Activated CD8-positive, alpha-beta memory T cell treated with anti-CD3 and anti-CD28 coated beads, Interleukin-2, amount 50 U/mL, for 4 hours (primary cell): ENCODE measurements at places on chromosomes 7 and 10.

DNA sequence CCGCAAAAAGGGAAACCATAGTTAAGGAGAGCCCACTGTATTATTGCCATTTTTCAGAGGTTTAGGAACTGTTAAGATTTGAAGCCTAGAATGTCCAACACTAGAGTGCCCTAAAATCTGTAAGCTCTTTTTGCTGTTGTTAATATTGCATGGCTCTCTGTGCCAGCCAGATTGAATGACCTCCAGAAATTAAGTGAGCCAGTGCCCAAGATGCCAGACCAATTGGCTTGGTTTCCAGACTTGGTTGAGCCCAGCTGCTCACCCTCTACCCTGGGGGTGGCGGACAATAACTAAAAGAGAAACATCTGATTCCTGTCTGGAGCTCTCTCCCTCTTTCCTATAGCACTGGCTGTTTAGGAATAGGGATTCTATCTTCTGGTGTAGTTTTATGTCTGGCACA lies 340.1 kb downstream of the PHF14 start:
- DNase-seq = no peak

- DNase-seq = no peak
These were observed 6.4 kb downstream of the DNAJB9 start for GRCh38 chr7:108576116-108576515.

DNA sequence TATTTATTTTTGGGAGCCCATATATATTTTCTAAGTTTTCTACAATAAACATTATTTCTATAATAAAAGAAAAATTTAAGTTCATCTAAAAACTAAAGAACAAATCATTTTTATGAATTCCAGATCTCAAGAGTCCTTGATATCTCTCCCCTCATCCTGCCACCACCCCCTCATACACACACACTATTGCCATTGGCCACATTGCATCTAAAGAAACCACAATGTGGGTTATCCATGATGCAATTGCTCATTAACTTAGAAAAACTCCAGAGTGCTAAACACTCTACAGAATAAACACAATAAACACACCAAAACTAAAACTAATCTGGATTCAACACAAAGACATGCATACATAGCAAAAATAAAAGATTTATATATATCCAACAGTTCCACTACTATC lies 37.8 kb downstream of the FAM13C start:
- no peak for DNase-seq

DNA sequence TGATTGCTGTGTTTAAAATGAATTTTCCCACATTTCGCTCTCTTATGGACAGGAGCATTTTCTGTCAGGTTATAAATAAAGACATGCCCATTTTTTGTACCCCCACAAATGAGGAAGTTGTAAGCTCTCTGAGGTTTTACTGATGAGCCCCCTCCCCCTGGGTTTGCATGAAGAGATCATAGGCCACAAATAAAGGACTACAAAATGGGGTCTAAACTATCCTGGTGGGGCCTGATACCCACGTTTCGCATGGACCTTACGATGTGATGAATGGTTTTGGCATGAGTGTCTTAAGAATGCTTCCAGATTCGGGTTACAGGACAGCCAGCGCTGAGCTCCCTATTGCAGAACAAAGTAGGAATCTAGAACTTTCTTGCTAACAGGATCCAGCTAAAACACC lies 5.8 kb downstream of the IKZF1 start:
- no peak for DNase-seq

DNA sequence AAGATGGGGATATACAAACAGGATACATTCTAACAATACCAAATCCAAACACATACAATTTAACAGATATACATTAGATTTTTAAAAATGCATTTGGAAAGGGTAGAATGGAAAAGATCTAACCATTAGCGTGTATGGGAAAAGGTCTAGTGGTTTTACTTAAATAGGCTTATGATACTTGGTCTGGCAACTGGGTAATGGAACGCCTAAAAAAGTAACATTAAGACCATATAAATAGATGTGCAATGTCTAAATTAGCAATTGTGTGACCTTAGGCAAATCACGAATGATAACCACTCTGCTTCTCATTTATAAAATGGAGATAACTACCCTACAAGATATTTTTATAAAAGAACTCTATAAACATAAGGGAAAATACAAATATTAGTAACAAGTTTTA lies 135.2 kb downstream of the CNOT4 start:
- no peak for DNase-seq

DNA sequence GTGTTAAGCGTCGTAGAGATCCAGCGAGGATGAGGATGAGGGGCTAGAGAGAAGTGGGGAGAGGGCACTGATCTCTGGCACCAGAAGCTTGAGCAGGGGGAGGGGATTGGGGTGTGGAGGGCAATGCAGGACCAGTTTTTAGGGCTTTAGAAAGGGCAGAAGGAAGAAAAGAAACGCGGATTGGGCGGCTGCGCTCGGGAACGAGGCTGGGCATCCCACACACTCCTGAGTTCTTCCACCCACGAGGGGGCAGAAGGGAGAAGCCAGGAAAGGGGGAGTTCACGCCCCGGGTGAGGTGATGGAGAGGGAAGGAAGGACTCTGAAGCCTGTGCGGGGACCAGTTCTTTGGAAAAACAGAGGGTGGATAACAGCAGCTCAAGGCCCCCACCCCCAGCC lies 6.1 kb upstream of the VGF start:
- DNase-seq = no peak

GRCh38 chr7:13288516-13288915 lies 601.1 kb downstream of the ARL4A start:
- DNase-seq = no peak

GRCh38 chr10:44786286-44786850 lies 124.8 kb upstream of the TMEM72 start:
- no peak for DNase-seq

- DNase-seq = no peak
These were observed 5.3 kb downstream of the CYP3A7 start for GRCh38 chr7:99729486-99730237.

- no peak for DNase-seq
These were observed 92.1 kb downstream of the SRI start for GRCh38 chr7:88127637-88128290.

DNA sequence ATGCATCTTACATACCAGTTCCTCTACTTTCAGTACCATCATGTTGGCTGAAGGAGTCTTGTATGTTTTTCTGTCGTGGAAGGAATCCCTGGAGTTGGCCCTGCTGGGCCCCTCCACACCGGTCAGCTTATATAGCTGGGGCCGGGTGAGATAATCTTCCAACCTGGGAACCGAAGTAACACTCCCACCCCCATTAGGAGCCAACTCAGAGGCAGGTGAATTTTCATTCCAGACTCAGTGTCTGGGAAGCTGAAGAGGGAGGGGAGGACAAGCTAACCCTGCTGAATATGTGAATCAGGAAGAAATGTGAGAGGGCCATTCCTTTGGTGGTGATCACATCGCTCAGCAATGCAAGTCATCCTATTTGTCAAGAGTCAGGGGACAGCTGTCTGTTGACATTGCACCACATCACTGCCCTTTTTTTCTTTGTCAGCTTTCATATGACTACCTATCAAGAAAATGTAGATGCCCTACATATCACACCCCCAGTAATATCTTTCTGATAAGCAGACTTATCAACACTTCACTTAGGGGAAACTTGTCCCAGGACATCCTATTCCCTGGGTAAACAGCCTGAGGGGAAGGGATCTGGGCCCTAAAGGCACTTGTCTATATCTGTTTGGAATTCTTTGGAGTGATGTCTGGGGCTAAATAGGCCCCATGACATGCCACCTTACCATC lies at the start of gene ANKRD1:
Gene ANKRD1, minus strand, starts transcription at position 102 of the 681 bp plus-strand sequence. Its CDS starts 60 bp downstream, at position 42.
- DNase-seq = no peak

DNA sequence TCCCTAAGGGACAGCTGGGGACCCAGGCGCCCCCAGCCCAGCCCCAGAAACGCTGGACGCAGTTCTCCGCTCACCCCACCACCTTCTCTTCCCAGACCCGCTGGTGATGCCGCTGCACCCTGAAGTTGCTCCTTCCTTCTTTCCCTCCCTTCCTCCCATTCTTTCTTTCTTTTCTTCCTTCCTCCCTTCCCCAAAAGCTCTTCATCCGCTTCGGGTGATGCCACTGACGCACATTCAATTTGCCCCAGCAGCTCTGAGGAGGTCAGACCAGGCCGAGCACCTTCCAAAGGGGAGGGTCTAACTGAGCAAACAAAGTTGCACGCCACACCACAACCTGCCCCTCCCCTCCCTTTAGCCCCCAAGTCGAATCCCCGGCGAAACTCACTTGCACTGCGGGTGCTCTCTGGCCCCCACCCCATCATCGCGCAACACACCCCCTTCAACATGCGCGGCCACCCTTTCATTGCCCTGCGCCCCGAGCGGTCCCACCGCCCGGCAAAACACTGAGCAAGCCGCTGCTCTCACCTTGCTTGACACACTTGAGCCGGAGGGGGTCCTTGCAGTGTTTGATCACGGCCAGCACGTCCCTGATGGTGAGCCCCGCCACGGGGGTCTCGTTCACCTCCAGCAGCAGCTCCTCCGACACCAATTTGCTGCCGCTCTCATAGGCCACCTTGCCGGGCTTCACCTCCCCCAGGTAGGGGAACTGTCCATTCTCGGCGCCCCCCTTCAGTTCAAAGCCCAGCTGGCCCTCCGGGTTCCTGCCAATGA lies 787 bp downstream of the MAGI2 start:
- no peak for DNase-seq

GRCh38 chr10:48550071-48550691 lies 54.7 kb downstream of the ARHGAP22 start:
- no peak for DNase-seq

DNA sequence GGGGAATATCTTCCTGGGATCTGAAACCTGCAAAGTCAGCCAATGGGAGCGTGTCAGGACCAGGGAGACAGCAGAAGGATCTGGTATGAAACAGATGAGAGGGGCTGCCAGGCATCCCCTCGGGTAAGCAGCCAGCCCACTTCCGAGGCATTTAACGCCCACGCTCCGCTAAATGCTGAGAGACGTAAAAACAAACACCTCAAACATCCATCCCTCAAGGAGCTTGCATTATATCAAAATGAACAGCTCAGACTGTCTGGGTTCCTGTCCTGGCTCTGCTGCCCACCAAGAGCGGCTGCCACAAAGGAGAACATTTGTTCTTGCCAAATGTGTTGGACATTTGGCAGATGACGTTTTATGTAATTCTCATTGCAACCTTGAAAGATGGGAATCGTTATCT lies 7.0 kb upstream of the SERPINE1 start:
- no peak for DNase-seq

GRCh38 chr7:46619723-46620310 lies 698.7 kb upstream of the IGFBP3 start:
- DNase-seq = no peak

GRCh38 chr7:141533149-141533949 lies 17.9 kb upstream of the AGK start:
- peak; percentile 60 for DNase-seq
